Keratinocyte (primary cell): ENCODE measurements at places on chromosomes 16 and 17. TPM values are rescaled to one million over a fixed set of nuclear protein-coding genes. Genes with fewer than 3 reads are reported as not detected.

TEKT5 gene
- 0.08 to 0.23 TPM in 2 of 3 replicates, not detected in the other for polyA plus RNA-seq

DNA sequence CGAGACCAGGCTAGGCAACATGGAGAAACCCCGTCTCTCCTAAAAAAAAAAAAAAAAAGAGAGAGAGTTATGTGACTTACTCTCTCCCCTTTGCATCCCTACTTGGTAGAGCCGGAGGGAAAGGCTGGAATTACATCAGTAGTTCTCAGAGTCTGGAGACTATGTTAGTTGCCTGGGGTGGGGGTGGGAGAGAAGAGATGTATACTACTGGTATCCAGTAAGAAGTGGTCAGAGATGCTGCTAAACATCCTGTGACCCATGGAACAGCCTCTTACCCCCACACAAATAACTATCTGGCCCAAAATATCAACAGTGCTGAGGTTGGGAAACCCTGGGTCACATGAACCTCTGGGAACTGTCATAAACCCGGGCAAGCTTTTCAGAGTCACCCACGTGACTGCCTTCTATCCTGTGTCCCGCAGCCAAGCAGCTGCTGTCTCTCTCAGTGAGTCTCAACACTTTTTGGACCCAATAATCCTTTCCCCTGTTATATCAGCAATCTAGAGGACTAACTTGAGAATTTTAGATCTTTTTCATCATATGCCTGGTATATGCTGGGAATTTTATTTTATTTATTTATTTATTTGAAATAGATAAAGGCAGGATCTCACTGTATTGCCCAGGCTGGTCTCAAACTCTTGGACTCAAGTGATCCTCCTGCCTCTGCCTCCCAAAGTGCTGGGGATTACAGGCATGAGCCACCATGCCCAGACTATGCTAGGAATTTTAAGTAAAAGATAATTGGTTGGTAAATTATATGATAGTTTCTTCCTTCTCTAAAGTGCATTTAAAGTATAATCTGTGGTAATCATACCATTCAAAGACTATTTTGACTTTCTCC lies 8.7 kb downstream of the EIF1 start:
- no peak for DNase-seq

ORC6 gene
- 9.3 to 21.9 TPM (median 16.6 TPM) in 3 replicates for polyA plus RNA-seq

- DNase-seq = no peak
Observed at GRCh38 chr16:822174-822908, 21.8 kb upstream of the GNG13 start.

DNA sequence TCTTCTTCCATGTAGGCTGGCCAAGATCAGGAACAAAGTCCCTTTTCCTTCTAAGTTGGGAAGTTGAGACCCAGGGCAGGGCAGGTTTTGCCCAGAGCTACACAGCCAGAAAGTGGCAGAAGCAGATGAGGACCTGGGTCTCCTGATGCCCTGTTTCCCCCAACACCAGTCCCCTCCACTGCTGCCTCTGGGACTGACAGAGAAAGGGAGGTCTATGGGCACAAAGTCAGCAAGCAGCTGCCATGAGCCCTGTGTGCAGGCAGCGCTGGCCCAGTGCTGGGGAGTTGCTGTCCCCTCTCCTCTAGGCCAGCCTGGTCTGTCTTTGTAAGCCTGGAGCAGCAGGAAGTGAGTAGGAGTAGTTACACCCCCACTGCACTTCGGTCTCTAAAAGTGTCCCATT lies 46.9 kb upstream of the NKD1 start:
- DNase-seq = no peak

DNA sequence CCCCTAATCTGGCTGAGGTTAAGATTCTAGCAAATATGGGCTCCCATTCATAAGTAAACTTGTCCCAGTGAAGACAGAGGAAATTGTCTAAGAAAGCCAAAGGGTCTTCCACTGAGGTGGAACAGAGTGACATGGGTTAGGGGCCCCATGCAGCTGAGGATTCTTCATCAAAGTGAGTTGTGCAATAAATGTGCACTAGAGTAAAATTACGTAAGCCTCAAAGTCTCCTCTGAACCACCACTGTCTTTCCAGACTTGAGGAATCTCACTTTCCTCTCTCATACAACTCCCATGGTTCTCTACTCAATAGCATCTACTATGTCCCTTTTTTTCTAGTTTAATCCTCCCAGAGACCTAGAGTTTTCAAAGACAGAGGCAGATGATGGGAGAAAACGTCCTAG lies 132.4 kb downstream of the CA10 start:
- DNase-seq = no peak

- no peak for DNase-seq
Observed at GRCh38 chr16:67287960-67288359, 8.6 kb downstream of the PLEKHG4 start.
